ENCODE measurements at places on chromosomes 7 and 10. TPM values are rescaled to one million over a fixed set of nuclear protein-coding genes. Genes with fewer than 3 reads are reported as not detected.

DNA sequence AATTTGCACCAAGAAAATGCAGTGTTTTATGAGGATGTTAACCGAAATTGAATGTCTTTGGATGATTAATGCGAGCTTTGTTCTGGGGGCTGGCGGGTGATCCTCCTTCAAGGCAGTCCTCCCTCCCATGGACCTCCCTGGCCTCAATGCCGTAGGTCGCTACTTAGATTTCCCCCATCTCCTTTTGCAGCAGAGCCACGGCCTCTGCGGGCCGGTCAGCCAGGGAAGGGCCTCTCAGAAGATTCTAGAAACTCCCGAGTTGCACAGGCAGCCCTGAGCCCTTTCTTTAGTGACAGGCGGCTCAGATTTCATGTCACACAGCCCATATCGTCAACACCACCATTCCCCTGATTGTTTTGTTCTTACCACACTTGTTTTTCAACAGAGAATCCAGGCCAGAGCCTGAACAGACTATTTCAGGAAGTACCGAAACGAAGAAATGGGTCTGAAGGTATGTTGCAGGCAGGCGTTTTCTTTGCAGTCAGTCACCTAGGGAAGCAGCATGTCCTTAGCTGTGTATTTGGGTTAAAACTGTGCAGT is 88.2 kb upstream of the SH2B2 start:
- no peak overlapping the region for H3K4me3 ChIP-seq
- DNase-seq = no peak
- no peak overlapping the region for H3K27ac ChIP-seq
- no peaks in the 10 kb centered on the region for H3K36me3 ChIP-seq
- H3K4me1 ChIP-seq = no peaks in the 10 kb centered on the region

DNA sequence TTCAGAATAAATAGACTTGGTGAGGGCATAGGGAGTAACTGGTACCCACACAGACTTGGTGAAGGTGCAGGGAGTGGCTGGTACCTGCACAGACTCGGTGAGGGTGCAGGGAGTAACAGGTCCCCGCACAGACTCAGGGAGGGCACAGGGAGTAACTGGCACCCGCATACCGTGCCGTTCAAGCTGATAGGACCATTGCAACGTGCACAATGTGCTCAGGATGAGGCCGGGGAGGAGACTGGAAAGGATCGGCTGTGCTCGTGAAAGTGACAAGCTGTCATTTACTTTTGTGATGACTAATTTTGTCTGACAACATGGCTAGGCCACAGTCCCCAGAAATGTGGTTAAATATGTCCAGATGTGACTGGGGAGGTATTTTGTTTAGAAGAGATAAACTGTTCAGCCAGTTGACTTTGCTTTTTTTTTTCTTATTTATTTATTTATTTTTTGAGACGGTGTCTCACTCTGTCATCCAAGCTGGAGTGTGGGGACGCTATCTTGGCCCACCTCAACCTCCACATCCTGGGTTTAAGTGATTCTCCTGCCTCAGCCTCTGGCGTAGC is 76.2 kb upstream of the NMT2 start:
- no peaks in the 10 kb centered on the region for H3K27me3 ChIP-seq
- H3K4me3 ChIP-seq = no peak overlapping the region
- no peak overlapping the region for H3K27ac ChIP-seq
- H3K36me3 ChIP-seq = peaks cover 2% of the 10 kb centered on the region
- peaks cover 12% of the 10 kb centered on the region for H3K4me1 ChIP-seq

The VPS41 gene
- total RNA-seq = 52.8 TPM

DNA sequence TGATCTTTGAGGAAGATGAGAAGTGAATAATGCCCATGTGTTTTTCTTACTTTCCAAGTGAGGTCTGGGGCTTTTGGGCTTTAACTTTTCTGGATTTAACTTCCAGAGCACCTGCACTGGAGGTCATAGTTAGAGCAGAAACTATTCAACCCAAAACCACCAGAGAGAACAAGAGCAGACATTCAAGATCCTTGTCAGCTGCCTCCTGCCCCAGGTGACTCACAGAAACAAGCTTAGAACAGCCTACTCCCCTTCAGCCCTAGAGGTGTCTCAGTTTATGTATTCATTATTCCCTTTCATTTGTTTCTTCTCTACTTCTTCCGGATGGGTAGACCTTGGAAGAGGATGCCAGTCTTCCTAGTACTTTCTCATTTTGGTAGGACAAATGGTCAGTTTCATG is 270.5 kb downstream of the CNTNAP2 start:
- no peaks in the 10 kb centered on the region for H3K4me1 ChIP-seq
- no peak for DNase-seq
- H3K4me3 ChIP-seq = no peak overlapping the region
- H3K36me3 ChIP-seq = no peaks in the 10 kb centered on the region

GRCh38 chr10:12431151-12432101 is 82.1 kb downstream of the CAMK1D start:
- H3K27ac ChIP-seq = no peak overlapping the region
- no peak for DNase-seq
- H3K27me3 ChIP-seq = no peaks in the 10 kb centered on the region
- H3K36me3 ChIP-seq = no peaks in the 10 kb centered on the region
- H3K4me3 ChIP-seq = no peak overlapping the region

DNA sequence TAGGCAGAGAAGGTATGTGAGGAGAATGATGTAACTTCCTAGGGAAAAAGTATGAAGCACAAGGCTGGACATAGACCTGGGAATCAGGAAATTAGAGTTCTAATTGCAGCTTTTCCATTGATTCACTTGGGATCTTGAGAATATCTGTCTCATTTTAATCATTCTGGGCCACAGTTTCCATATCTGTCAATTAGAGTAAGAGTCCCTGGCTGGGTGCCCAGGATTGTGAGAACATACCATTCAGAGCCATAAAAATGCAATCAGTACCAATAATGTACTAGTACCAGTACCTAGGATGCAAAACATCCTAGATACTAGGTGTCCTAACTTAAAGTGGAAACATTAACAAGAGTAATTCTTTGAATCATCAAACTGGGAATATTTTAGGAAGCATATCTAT is 29.6 kb downstream of the CAV1 start:
- no peaks in the 10 kb centered on the region for H3K4me1 ChIP-seq
- DNase-seq = no peak
- H3K27ac ChIP-seq = no peak overlapping the region
- H3K36me3 ChIP-seq = no peaks in the 10 kb centered on the region

Data from activated CD4-positive, alpha-beta memory T cell treated with anti-CD3 and anti-CD28 coated beads, Interleukin-2, amount 10 ng/mL, durations not matched to agents 7 days and 5 days (primary cell).